NCI-H446 treated with DMSO at 0.1 percent for 48 hours (cell line): ENCODE measurements at places on chromosomes 6 and 20.

GRCh38 chr6:14037402-14038277 lies 79.9 kb upstream of the CD83 start:
- peak; percentile 70 for DNase-seq

GRCh38 chr6:44780161-44780560 lies 392.7 kb downstream of the CDC5L start:
- DNase-seq = no peak

GRCh38 chr6:10847684-10848083 lies 9.3 kb upstream of the MAK start:
- DNase-seq = no peak

GRCh38 chr20:3781153-3781910 lies at the start of gene SPEF1:
Gene SPEF1 (minus strand): TSS chr20:3781448. CDS start chr20:3781287, 161 bp downstream.
- DNase-seq = peak; percentile 87

DNA sequence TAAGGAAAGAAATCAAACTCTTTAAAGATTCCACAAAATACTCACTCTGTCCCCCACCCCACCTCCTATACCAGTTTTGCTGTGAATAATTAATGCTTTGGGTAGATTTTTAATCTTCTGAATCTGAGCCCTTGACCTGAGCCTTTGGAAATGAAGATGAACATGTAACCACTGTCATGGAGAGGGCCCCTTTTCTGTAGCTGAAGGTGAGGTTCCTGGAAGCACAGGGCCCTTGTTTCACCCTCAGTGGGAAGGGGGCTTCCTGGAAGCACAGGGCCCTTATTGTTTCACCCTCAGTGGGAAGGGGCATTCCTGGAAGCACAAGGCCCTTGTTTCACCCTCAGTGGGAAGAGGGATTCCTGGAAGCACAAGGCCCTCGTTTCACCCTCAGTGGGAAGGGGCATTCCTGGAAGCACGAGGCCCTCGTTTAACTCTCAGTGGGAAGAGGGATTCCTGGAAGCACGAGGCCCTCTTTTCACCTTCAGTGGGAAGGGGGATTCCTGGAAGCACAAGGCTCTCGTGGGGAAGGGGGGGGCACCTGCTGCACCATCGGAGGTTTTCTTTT lies 75.7 kb downstream of the DACT2 start:
- no peak for DNase-seq

GRCh38 chr6:96795481-96795880 lies 41.8 kb downstream of the GPR63 start:
- DNase-seq = no peak

GRCh38 chr6:40399888-40400457 lies 187.2 kb downstream of the LRFN2 start:
- DNase-seq = no peak

DNA sequence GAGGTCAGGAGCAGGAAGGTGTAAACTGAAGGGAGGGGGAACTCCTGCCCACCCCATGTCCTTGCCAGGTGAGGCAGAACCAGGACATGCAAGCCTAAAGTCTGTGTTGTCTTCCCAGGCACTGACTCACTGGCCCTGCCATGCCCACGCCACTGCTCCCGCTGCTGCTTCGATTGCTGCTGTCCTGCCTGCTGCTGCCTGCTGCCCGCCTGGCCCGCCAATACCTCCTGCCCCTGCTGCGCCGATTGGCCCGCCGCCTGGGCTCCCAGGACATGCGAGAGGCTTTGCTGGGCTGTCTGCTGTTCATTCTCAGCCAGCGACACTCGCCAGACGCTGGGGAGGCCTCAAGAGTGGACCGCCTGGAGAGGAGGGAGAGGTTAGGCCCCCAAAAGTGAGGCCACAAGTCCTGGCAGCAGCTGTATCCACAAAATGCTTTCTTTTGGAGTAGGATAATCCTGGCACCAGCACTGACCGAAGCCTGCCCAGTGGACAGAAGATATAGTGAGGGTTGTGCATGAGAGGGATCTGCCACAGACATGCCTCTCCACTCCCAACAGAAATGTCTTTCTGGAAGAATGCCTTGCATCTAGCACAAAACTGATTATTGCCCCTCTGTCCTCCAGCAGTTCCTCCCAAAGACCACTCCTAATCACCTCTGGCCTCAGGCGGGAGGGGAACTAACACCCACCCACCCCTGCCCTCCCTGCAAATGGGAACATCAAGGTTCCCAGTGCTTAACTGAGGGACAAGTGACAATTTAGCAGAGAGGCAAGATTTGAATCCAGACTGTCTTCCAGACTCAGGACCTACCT lies 812 bp downstream of the MYMX start:
- peak; percentile 89 for DNase-seq

DNA sequence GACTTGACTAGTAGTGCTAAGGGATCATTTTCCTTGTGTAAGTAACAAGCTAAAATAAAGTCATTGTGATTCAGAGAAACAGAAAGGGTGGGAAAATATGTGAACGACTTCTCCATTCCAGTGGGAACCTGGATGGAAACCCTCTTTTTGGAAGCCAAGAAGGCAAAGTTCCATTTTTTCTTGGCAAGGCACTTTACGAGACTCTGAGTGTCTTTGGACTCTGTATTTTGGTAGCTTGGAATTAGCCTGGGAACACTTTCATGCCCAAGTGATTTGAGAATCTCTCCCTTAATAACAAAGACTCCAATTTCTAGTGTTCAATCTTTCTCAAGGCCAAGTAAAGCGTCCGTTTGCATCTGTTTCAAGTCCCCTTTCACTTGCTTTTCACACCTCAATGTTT lies 100.5 kb upstream of the SASH1 start:
- DNase-seq = no peak
